ENCODE measurements at places on chromosomes 6 and 20.

DNA sequence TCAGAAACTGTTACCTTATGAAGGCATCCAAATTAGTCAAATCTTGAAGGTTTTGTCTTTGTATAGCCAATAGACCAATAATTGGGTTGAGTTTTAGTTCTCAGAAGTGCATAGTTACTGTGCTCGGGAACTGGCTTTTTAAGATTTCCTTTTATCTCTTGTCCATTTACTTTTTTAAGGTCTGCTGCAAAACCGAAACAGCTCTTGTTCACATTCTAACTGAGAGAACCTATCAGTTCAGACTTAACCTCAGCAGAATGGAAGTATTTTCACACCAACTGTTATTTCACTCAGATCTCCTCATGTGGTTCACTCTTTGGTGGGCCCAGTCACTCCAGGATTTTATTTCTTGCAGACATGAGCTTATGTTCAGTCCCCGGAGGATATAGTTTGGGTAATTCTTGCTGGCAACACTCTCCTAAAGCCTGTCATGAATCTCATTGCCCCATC is 55.5 kb downstream of the TPBG start:
- no peak for DNase-seq

- no peak for DNase-seq
These were observed 62.4 kb upstream of the TMEM200A start for GRCh38 chr6:130303431-130303830.

DNA sequence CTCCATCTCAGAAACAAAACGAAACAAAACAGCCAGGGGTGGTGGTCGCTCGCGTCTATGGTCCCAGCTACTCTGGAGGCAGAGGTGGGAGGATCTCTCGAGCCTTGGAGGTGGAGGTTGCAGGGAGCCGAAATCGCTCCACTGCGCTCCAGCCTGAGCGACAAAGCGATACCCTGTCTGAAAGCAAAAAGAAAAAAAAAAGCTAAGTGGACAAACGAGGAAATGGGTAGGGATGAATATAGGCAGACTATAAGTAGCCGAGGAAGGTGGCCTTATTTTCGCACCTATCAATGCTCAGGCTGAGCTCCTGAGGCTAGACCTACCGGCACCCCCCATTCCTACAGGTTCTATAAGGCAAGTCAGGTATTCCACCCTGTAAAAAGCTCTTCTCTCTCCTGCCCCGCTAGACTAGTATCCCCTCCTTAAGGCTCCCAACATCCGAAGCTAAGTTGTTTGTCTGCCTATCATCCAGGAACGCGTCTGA is 650 bp upstream of the CASP8AP2 start:
- peak; percentile 10 for DNase-seq

- DNase-seq, result peak; percentile 17
These were observed 30.5 kb downstream of the C6orf15 start for GRCh38 chr6:31081872-31082271.

- no peak for DNase-seq
These were observed 731.3 kb upstream of the NRSN1 start for GRCh38 chr6:23394681-23395080.

GRCh38 chr6:100237821-100238220 is 226.9 kb downstream of the SIM1 start:
- no peak for DNase-seq

- DNase-seq, result no peak
These were observed 680 bp upstream of the MTCH1 start for GRCh38 chr6:36986704-36987047.

GRCh38 chr6:33980176-33981175 is 165.4 kb downstream of the GRM4 start:
- no peak for DNase-seq

GRCh38 chr6:43476746-43477145 is 624 bp upstream of the TJAP1 start:
- no peak for DNase-seq

GRCh38 chr6:164996838-164997237 is 312.6 kb downstream of the C6orf118 start:
- no peak for DNase-seq

GRCh38 chr20:3763671-3764601 is 3.6 kb downstream of the ADISSP start:
- DNase-seq, result peak; percentile 87

DNA sequence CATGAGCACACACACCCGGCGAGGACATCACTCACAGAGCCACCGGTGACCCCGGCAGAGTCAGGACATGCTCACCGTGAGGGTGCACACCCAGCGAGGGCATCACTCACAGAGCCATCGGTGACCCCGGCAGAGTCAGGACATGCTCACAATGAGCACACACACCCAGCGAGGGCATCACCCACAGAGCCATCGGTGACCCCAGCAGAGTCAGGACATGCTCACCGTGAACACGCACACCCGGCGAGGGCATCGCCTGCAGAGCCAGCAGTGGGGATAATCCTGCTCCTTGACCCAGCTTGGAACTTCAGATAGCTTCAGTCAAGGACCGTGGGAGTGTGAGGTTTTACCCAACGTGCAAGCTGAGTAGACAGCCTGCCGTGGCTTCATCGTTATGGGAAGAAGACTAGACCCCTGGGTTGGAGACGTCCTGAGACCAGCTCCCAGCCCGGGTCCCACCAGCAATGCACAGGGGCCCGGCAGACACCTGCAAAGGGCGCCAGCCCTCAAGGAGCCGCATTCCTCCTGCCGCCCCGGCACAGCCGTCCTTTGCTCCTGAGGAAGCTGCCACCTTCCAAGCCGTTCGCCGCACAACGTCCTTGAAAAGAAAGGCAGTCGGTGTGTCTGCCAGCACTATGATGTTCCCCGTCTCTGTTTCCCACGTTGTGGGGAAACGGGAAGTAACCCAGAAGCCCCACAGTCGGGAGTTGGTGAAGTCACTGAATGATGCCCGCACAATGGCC is 192.3 kb downstream of the DLL1 start:
- no peak for DNase-seq

DNA sequence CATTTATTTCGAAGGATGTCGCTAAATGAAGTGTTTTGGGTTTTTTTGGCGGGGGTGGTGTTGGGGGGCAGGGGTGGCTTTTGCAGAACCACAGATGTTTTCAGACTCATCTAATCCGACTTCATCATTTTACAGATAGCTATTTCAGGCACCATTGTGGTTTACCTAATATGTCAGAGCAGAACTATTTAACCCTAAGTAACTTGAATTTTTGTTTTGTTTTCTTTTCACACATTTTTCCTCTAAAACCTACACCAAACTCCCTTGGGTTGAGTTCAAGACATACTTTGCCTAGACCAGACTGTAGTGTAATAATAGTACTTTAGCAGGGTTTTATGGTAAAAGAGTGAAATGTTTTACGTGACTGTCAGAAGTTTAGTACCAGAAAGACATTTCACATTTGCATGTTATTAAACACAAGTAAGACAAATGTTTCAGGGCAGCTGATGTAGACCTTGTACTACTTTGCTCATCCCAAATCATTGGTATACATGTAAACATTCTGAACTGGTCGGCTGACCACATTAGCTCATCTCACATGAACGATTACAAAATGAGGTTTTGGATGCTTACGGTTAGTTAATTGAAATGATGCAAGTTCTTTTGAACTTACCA is 37.7 kb downstream of the MAP3K4 start:
- peak; percentile 66 for DNase-seq

DNA sequence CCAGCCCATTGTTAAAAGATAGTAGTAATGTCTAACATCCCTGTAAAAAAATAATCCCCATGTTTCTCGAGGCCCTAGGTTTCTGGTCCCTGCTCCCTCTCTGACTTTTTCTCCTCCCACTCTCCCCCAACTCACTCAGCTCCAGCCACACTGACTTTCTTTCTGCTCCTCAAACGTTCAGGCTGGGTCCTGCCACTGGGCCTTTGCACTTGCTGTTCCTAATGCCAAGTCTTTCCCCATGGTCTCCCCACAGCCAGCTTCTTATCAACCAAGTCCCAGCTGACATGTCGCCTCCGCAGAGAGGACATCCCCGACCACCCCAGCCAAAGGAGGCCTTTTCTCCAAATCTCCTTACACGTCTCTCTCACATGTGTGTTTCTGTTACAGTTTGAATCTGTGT is 21.8 kb upstream of the PTGIS start:
- no peak for DNase-seq

DNA sequence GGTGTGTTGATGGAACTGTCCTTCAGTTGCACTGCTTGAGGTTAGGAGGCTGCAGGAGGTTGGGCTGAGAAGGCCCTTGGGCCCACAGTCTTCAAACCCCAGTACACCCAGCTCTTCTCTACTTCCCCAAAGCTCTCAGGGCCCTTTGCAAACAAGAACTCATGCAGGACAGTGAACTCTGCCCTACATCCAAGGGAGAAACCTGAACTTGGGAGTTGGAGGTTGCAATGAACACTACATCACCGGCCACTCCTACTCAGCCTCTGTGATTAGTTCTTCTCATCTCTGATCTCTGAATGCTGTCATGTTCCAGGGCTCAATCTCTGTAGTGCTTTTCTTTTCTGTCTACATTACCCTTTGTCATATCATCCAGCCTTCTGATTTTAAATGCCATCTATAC is 148.5 kb upstream of the PDE7B start:
- peak; percentile 73 for DNase-seq

DNA sequence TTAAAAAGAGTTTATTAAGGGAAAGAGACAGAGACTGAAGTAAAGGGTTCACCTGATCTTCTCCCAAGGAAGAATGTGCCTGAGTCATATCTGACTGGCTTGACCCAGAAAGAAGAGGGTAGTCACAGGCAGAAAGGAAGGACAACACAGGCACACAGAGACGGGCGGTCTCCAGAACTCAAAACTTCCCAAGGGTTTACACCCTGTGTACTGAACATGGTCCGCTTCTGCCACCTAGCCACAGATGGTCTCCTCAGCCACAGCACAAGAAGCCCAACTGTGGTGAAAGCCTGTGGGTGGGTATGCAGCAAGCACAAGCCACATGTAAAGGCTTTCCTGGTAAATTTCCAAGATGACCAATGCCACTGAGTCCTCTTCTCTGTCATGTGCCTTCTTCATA is 17.2 kb downstream of the UNC5CL start:
- DNase-seq, result no peak

DNA sequence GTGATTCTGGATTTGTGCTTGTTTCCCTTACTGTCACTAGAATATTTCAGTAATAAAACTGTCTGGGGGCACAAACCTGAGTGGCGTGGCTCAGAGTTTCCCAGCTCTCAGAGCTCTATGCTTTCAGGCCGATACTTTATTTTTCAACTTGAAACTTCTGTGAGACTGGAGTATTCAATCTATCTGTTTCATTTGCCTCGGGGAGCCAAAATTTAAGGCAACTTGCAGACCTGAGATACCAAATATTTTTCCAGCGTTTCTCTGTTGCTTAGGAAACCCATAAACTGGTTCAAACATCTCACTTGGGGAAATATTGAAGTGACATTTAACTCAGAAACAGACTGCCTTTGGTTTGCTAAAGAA is 74.7 kb downstream of the SOBP start:
- no peak for DNase-seq

DNA sequence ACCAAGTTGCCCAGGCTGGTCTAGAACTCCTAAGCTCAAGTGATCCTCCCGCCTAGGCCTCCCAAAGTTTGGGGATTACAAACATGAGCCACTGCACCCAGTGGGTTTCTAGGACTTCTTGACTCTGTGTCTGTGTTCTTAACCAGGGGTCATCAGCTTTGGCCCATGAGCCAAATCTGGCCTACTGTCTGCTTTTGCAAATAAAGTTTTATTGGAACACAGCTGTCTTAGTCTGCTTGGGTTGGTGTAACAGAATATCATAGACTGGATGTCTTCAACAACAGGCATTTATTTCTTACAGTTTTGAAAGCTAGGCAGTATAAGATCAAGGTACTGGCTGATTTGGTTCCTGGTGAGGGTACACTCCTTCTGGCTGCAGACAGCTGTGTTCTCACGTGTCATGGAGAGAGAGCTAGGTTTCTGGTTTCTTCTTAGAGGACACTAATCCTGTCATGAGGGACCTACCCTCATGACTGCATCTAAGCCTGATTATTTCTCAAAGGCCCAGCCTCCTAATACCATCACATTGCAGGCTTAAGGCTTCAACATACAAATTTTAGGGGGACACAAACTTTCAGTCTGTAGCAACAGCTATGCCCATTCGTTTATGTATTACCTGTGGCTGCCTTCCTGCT is 23.3 kb downstream of the ARFGEF2 start:
- DNase-seq, result no peak

DNA sequence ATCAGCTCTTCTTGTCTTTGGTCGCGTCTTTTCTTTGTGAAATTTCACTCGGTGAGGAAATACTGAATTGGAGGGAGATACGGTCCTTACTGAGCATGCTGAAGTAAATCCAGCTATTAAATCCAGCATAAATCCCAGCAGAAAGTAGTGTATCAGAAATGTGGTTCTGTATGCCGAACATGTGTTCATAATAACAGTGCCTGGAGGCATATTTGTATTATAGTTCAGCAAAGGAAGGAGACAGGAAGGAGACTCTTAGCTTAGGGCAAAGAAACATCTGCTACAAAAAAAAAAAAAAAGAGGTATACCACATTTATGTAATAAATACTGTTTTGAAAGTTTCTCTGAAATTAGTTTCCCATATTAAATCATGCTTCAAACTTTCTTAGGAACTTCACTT is 211.8 kb downstream of the PLCB4 start:
- no peak for DNase-seq

DNA sequence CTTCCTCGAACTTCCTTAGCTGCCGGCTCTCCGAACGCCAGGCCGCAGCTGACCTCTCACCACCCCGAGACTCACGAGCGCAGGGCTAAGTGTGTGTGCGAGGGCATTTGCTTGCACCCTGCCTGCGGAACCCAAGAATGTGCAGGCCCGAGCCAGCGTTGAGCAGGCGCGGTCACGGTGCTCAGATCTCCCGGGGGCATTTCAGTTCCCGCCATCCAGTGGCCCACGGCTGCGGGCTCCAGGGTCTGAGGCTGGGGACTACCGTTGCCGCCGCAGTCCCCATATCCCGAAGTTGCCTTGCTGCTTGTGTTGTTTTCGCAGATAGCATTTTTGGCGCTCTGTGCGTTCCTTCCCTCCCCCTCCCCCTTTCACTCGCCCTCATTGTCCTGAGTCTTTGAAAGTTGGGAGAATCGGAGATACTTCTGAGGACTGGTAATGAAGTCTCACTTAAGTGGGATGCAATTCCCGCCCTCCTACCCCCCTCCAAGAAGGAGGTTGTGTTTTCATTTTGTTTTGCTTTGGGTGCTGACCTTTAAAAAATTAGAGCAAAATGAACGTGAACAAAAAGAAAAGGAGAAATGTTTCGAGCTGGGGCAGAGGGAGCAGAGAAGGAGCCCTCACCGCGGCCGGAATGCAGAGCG is 1.7 kb downstream of the NR2E1 start:
- DNase-seq, result peak; percentile 17

- DNase-seq, result peak; percentile 60
These were observed 137.4 kb upstream of the HDAC2 start for GRCh38 chr6:114108119-114109002.

- no peak for DNase-seq
These were observed 50.0 kb downstream of the FOXF2 start for GRCh38 chr6:1439349-1439748.

DNA sequence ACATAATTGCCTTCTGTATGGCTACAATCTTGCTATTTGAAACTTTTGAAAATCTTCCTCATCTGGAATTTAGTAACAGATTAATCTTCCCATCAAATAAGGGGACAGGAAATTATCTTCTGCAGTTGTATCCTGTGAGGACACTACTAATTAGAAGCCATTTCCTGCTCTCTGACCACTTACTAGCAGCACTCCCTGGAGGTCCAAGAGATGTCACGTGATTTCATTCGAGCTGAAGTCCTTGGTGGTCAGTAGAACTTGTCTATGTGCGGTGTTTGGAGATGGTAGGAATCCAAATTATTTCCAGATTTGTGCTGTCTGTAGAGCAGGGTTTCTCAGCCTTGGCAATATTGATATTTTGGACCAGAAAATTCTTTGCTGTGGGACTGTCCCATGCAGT is 202.5 kb downstream of the TFAP2B start:
- DNase-seq, result no peak

All from inflammatory macrophage (primary cell).